ENCODE measurements at places on chromosomes 6 and 20.

- no peak for DNase-seq
Measured at GRCh38 chr6:88177961-88178464, 11.9 kb upstream of the CNR1 start.

DNA sequence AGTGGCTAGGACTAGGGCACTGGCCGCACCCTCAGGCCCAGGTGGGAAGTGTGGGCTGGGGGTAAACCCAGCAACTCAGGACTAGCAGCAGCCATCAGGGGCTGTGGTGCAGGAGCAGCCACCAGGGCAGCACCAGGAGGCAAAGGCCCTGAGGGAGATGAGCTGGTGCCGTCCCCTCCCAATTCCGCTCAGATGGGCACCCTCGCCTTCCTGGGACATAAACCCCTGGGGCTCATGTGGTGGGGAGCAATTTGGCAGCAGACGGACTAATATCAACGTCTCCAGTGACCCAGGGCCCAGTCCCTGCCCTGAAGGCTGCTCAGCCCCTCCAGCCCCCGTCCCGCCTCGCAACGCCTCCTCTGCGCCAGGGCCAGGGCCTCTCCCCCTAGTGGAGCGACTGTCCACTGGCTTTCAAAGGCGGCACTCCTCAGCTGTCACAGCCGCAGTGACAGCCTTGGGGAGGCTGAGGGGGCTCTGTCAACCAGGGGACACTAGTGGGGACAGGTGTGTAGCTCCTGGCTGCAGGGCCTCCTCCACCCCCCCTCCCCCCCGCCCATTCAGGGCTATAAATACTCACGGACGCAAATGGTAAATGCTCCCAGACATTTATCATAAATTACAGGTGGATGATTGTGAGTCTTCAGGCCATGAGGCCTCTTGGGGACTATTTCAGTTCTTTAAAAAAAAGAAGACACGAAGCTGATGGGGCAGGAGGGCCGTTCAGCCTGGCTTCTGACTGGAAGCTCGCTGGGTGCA, 349.9 kb downstream of the ZFAND3 start:
- DNase-seq, result no peak

- DNase-seq, result no peak
Measured at GRCh38 chr6:15132167-15132566, 113.7 kb upstream of the JARID2 start.

GRCh38 chr6:136897071-136897470, 25.0 kb upstream of the SLC35D3 start:
- no peak for DNase-seq

DNA sequence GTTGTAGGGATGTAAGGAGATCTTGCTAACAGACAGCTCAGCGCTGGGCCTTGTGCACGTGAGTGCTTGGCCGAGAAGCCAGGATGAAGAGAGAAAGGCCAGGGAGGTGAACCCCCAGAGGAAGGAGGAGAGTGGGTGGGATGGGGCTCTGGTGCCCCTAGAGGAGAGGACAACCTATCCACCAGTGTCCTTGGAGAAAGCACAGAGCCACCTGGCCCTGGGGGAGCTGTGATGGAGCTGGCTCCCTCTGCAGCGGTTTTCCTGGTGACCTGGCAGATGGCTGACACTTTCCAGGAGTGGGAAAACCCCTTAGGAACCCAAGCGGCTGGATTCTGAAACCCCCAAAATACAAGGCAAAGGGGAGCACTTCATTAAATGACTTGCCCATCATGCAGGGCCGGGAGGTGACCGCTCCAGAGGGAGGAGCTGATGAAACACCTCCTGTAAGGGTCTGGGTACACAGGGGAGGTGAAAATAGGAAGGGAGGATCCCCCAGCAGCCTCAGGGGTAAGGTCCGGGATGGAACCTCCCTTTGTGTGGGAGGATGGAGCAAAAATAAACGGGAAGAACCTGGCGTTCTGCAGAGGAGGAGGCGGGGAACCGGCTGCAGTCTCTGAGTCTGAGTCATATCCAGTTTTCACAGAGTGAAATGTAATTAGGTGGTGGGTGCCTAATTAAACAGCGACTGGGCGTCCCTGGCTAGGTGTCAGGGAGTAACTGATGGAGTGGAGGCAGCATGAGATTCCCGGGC, 80.4 kb downstream of the SULF2 start:
- no peak for DNase-seq

DNA sequence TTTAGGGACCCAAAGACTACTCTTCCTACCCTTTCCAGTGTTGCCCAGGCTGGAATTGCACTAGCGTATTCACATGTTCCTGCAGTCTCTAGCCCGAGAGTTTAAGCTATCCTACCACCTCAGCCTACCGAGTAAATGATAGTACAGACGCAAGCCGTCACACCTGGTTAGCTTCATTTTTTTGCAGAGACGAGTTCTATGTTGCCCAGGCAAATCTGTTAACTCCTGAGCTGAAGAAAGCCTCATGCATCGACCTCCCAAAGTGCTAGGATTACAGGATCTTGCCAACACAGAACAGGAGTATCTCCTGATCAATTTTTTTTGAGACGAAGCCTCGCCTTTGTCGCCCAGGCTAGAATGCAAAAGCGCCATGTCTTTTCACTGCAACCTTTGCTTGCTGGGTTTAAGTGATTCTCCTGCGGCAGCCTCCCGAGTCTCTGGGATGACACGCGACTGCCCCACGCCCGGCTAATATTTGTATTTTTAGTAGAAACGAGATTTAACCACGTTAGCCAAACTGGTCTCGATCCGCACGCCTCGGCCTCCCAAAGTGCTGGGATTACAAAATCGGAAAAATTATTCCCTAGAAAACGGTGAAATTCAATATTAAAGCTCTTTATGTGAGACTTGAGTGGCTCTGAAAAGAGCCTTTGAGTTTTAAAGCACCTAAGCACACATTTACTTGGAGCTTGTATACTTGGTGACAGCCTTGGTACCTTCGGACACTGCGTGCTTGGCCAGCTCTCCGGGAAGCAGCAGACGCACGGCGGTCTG, 128.5 kb downstream of the HFE start:
- peak; percentile 64 for DNase-seq

DNA sequence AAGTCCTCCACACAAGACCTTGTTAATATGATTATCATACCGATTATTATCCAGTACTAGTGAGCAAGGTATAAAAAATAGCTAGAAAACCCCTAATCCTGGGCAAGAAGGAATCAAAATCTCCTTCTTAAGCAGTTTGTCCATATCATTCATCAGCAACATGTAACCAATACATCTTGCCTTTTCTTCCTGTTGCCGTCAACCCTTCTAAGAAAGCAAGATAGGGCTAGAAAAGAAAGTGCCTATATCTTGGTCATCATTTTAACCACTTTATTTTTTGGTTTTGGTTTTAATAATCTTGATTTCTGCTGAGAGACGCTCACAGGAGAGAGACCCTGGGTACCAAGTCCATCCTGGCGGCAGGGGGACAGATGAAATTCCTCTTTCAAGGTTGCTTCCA, 27.2 kb upstream of the PREX1 start:
- no peak for DNase-seq

- DNase-seq, result no peak
Measured at GRCh38 chr6:162798546-162799266, 70.9 kb downstream of the PACRG start.

- no peak for DNase-seq
Measured at GRCh38 chr6:131129689-131130553, 5.3 kb upstream of the AKAP7 start.

- DNase-seq, result no peak
Measured at GRCh38 chr6:152309648-152310047, 327.5 kb downstream of the SYNE1 start.

DNA sequence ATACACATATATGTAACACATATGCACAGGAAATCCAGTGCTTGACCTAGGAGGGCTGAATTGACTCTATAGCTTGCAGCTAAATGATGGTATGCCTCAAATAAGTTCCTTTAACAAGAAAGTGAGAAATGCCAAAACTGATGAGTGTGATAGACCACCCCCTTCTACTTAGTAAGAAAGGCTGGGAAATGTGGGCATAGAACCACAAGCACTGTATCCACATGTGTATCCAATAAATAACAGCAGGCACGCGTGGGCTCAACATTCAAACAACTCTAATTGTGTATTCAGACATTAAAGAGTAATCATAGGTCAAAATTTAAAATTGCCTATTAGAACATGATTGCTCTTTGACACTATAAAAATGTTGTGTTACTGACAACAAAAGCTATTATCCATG, 54.1 kb downstream of the FAM83B start:
- DNase-seq, result no peak

DNA sequence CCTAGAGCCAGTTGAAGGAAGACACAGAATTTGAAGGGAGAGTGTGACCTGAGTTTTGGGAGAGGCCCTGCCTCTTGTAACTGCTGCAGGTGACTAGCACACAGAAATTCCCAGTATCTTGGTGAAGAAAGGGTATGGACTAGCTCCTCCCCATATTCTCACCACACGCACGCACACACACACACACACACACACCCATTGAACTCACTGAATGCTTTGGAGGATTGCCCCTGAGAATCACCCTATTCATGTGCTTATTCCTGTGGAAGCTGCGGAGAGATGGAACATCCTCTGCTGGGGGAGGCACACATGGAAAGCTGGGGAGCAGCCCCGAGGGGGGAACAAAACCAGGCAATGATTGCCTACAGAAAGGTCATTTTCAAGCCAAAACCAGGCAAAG, 6.2 kb upstream of the LMBRD1 start:
- DNase-seq, result no peak

- DNase-seq, result no peak
Measured at GRCh38 chr20:49160057-49160929, 27.8 kb downstream of the STAU1 start.
